ENCODE measurements at places on chromosomes 12 and 14.

GRCh38 chr12:32533971-32534590 lies 134.7 kb downstream of the FGD4 start:
- DNase-seq = no peak

GRCh38 chr12:110906083-110906482 lies 14.3 kb downstream of the MYL2 start:
- DNase-seq = peak; percentile 9

- no peak for DNase-seq
Measured at GRCh38 chr12:83102499-83102898, 415.8 kb downstream of the TMTC2 start.

GRCh38 chr14:52048641-52049204 lies 20.1 kb downstream of the NID2 start:
- DNase-seq = no peak

- no peak for DNase-seq
Measured at GRCh38 chr12:25200703-25201102, 5.7 kb downstream of the ETFRF1 start.

- no peak for DNase-seq
Measured at GRCh38 chr12:12019881-12020280, 50.9 kb upstream of the BCL2L14 start.

Measured in DND-41 (cell line).